Urinary bladder (tissue), 4 donors: ENCODE measurements at places on chromosomes 5 and 9. TPM values are rescaled to one million over a fixed set of nuclear protein-coding genes. Genes with fewer than 3 reads are reported as not detected.

The SLC6A7 gene
- not detected for total RNA-seq

The ZNF483 gene
- total RNA-seq = 19.0 TPM

The GIN1 gene
- 20.2 TPM for total RNA-seq

The RASEF gene
- total RNA-seq = 10.9 TPM

The RIC1 gene
- 55.5 TPM for total RNA-seq

The JADE2 gene
- total RNA-seq = 8.9 TPM

The CDH9 gene
- 0.53 TPM for total RNA-seq

The KIF4B gene
- total RNA-seq = 0.05 TPM

The ENTPD2 gene
- 6.4 TPM for total RNA-seq

The EIF4EBP3 gene
- 0.69 TPM for total RNA-seq

The NMUR2 gene
- not detected for total RNA-seq

The KLHL3 gene
- 12.0 TPM for total RNA-seq

The ABLIM3 gene
- 9.8 TPM for total RNA-seq

The UBE2B gene
- total RNA-seq = 80.4 TPM

The PCDHA12 gene
- 0.90 TPM for total RNA-seq

The IPO11 gene
- 53.6 TPM for total RNA-seq

The MEGF10 gene
- 8.7 TPM for total RNA-seq

The PCA3 gene
- total RNA-seq = 0.26 TPM

The TCOF1 gene
- 11.9 TPM for total RNA-seq

The MSX2 gene
- total RNA-seq = 11.3 TPM

The KCNIP1 gene
- 3.0 TPM for total RNA-seq

The IFNA13 gene
- total RNA-seq = not detected

The SAXO1 gene
- total RNA-seq = 0.21 TPM

The NIPAL4 gene
- total RNA-seq = 5.0 TPM

The SMIM33 gene
- not detected for total RNA-seq

The CCDC192 gene
- total RNA-seq = not detected
